ENCODE measurements at places on chromosomes 7 and 10.
A peak's percentile ranks its signal among the peaks of the same experiment; 100 is the strongest.

GRCh38 chr7:74029991-74030415, 2.0 kb downstream of the ELN start:
- DNase-seq = no peak

GRCh38 chr10:45058992-45059561, 58.4 kb downstream of the ZNF22 start:
- DNase-seq = no peak

GRCh38 chr7:32495298-32496051, at the start of gene AVL9:
TSS of gene AVL9 (plus strand) at chr7:32495489. CDS start at chr7:32495710, 221 bp downstream.
- peak; percentile 98 for DNase-seq

GRCh38 chr10:94183666-94184264, 179.0 kb downstream of the NOC3L start:
- DNase-seq = no peak

DNA sequence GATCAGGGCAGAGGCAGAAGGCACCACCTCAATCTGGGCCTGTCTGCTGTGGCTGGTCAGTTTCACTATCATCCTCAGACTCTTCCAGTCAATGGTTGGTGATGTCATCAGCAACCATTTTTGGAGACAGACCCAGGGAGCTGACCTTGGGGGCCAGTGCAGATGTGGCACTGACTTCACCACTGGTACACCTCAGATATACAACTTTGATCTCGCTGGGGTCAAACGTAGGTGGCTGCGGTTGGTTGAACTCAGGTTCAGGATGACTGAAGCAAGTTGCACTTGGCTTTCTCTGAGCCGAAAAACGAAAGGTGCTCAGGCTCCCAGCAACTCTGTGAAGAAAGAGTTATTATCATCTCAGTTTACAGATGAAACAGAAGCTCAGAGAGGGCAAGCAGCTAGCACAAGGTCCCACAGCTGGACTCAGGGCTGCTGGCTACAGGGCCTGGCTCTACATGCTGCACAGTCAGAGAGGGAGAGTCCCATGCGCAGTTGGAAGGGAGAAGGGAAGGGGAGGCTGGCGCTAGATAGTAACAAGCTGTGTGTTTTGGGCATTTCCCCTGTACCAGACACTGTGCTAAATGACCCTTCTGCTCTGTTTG, 27.2 kb downstream of the ANKRD16 start:
- no peak for DNase-seq

- no peak for DNase-seq
Observed at GRCh38 chr10:78688901-78689583, 379.7 kb upstream of the ZMIZ1 start.

GRCh38 chr7:148547951-148548350, 42.6 kb upstream of the C7orf33 start:
- DNase-seq = no peak

- DNase-seq = no peak
Observed at GRCh38 chr10:15200626-15201025, 32.1 kb upstream of the NMT2 start.

DNA sequence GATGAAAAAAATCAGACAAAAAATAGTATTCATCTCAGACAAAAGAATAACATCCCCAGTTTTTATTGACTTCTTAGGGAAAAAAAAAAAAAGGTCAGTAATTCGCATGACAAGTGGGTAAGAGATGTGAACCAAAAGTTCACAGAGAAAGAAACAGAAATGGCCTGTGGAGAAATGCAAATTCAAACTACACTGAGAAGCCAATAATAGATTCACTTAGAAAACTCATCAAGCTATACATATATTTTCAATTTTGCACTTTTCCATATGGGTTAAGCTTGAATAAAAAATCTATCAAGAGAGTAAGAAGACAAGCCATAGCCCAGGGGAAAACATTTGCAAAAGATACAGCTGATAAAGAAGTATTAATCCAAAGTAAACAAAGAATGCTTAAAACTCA, 28.0 kb downstream of the HERC4 start:
- DNase-seq = no peak

DNA sequence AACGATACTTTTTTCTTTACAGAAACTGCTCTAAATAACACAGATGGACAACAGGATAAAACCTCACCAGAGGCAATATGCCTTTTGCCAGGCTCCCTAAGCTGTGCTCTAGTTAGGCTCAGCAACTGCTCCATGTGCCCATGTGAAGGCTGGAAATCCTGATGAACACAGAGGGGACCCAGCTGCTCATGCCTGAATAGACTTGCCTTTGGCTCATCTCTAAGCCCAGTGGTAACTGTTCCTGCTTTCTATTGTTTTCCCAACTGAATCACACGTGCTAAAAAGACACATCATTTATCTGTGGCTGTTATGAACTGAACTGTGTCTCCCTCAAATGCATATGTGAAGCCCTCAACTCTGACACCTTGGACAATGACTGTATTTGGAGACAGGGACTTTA, 110.4 kb downstream of the RNF216 start:
- no peak for DNase-seq

DNA sequence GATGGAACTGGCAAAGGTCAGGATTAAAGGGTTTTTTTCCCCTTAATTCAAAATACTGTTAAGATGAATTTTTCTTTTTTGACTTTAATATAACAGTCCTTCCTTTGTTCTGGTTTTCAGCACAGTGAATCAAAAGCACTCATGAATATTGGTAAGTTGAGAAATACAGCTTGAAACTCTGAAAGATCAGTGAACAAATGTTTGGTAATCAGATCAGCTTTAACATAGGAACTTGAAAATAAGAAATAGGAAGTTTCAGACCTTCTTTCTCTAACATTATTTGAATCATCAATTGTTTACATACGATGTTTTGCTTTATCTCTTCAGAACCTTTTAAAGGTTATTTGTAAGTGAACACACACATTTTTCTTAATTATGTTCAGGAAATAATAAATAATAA, 90.5 kb downstream of the SGMS1 start:
- no peak for DNase-seq

GRCh38 chr7:20220921-20221547, 3.9 kb upstream of the MACC1 start:
- no peak for DNase-seq

GRCh38 chr10:80405626-80406025, 2.7 kb upstream of the PRXL2A start:
- DNase-seq = no peak

GRCh38 chr7:105825371-105825770, 51.0 kb downstream of the ATXN7L1 start:
- DNase-seq = no peak

GRCh38 chr10:96283756-96284155, 12.4 kb upstream of the BLNK start:
- no peak for DNase-seq

DNA sequence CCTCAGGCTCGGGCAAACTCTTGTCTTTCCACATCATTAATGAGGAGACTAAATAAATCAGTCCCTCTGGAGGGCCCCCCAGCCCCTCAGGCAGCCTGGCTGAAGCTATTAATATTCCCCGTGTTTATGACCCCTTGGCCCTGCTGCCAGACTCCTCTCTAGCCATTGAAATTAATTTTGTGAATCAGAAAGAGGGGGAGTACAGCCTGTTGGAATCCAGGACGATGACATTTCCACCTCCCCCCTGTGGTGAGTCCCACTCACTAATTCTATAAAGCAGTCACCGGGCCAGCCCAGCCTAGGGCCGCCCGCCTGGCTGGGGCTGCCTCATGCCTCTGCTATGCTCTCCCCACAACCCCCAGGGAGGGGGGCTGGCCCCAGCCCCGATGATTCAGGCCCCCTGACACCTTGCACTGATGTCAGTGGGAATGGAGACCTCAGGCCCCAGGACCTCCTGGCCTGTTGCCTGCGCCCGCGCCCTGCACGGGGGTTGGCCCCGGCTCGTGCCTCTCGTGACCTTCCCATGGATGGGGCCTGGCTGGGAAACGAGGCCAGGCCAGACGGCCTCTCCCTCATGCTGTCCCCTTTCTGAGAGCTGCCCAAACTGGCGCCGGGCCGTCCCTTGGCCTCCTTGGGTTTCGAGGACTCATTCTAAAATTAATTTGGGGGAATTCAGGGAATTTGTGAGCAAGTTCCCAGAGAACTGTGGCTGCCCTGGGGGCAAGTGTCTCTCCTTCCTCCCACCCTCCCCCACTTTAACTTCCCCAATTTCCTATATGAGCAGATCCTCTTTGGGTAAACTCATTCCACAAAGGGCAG, 34.0 kb downstream of the TMEM270 start:
- no peak for DNase-seq

DNA sequence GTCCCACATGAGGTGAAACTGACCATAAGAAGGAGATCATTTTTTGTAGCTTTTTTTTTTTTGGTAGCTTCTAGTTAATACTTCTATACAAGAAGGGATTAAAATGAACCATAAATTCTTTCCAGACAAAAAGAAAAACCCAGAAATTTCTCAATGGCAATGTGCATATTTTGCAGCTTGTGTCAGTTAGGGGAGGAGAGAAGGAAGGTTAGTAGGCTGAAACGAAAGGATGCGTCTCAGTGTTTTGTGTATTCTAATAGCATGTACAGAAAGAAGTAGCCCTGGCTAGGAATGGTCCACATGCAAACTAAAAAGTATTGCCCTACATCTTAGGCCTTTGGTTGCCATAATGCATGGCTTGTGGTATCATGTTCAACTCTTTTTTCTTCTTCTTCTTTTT, 90.6 kb downstream of the CACNB2 start:
- DNase-seq = no peak

GRCh38 chr7:101939136-101939695, 121.8 kb downstream of the CUX1 start:
- no peak for DNase-seq

- no peak for DNase-seq
Observed at GRCh38 chr10:112213836-112214235, 30.3 kb upstream of the GPAM start.

GRCh38 chr7:150766334-150766709, 29.1 kb downstream of the GIMAP5 start:
- no peak for DNase-seq

GRCh38 chr7:116571552-116571951, 46.7 kb downstream of the CAV1 start:
- DNase-seq = no peak

- DNase-seq = no peak
Observed at GRCh38 chr10:125442856-125443540, 240.0 kb downstream of the TEX36 start.

GRCh38 chr7:2866601-2867000, 22.5 kb upstream of the GNA12 start:
- no peak for DNase-seq

DNA sequence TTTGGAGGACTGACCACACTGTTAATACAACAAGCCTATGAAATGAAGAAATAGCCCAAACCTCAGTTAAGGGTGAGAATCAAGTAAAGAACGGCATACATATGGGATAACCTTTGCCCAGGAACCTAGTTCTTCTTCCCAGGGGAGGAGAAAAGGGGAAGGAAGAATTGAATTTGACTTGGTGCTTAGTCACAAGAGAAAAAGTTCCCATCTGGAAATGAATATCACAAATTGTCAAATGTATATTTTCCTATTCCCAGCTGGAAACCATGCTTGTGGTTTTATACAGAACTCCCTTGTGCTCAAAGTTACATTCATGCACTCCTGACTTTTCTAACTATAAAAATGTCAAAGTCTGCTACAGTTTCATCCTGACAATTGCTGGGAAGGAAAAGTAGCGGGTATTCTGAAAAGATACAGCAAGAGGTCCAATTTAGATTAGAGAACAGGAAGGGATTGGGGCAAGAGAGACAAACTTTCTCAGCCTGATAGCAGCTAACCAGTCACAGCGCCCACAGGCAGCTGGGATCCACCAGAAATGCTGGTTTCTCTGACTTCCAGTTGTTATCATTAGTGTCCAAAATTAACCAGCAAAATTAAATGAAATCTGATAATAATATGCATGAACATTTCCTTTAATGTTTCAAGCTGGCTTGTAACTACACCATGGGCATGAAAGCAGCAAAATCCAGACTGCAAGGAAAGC, 18.6 kb upstream of the GSAP start:
- DNase-seq = no peak

GRCh38 chr7:141386881-141387280, 164.3 kb upstream of the AGK start:
- no peak for DNase-seq

- no peak for DNase-seq
Observed at GRCh38 chr7:150620617-150621371, 11.4 kb downstream of the GIMAP6 start.

- DNase-seq = no peak
Observed at GRCh38 chr10:60138842-60139241, 232.5 kb upstream of the CCDC6 start.

DNA sequence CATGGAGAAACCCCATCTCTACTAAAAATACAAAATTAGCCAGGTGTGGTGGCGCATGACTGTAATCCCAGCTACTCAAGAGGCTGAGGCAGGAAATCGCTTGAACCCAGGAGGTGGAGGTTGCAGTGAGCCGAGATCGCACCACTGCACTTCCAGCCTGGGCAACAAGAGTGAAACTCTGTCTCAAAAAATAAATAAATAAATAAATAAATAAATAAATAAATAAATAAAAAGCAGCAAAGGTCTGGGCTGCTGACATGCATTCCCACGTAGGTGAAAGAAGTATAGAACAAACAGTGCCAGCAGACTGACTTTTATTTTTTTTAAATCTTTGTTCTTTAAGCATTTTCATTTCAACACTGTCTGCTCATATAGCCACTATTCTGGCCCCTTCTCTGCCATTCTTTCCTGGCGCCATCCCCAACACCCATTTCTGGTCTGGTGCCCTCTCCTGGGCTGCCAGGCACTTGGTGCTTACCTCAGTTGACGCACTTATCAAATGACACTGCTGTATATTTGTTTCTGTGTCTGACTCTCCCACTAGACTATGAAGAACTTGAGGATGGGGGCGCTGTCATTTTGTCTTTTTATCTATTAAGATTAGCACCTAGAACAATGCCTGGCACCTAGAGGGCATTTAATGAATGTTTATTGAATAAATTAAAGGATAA, 15.6 kb downstream of the FAM107B start:
- no peak for DNase-seq

GRCh38 chr10:3807211-3807927, 22.4 kb upstream of the KLF6 start:
- DNase-seq = no peak

DNA sequence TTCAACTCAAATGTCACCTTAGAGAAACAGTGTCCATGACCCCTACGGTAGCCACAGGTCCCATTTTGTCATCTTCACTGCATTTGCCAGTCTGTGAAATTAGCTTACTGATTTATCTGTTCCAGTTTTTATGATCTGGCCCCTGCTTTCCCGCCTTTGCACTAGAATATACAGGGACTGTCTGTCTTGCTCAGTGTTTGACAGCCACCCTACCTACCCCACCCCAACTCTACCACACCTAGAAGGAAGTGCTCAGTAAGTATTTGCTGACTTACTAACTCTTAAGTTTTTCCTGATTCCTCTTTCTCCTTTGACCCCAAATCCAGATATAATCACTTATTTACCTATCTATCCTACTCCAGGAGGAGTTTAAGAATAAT, 49.5 kb downstream of the CREB3L2 start:
- DNase-seq = no peak

GRCh38 chr10:133199992-133200611, 29.9 kb upstream of the UTF1 start:
- DNase-seq = no peak

GRCh38 chr10:119650692-119651513, at the start of gene BAG3:
TSS of gene BAG3 (plus strand) at chr10:119651380. CDS start at chr10:119651676, 296 bp downstream.
- peak; percentile 67 for DNase-seq

DNA sequence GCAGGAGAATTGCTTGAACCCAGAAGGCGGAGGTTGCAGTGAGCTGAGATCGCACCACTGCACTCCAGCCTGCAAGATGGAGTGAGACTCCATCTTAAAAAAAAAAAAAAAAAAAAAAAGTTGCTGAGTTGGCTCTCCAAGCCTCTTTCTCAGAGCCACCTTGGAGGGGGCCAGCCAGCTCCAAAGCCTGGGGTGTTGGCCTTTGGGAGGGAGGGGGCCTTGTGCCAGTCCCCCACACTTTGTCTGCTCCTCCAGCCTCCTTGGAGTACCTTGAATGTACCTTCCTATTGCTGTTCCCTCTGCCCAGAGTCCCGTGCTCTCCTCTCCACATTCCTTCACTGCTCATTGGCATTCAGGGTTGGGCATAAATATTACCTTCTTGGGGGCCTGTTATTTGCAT, 62.4 kb downstream of the GRK5 start:
- no peak for DNase-seq
